ENCODE measurements at places on chromosomes 16 and 17.
A peak's percentile ranks its signal among the peaks of the same experiment; 100 is the strongest.

GRCh38 chr16:1800701-1801100, 7.2 kb upstream of the IGFALS start:
- DNase-seq = no peak

- DNase-seq = no peak
Measured at GRCh38 chr16:11819798-11820197, 22.7 kb upstream of the ZC3H7A start.

GRCh38 chr17:83136156-83136555, 56.7 kb downstream of the METRNL start:
- DNase-seq = peak; percentile 57

DNA sequence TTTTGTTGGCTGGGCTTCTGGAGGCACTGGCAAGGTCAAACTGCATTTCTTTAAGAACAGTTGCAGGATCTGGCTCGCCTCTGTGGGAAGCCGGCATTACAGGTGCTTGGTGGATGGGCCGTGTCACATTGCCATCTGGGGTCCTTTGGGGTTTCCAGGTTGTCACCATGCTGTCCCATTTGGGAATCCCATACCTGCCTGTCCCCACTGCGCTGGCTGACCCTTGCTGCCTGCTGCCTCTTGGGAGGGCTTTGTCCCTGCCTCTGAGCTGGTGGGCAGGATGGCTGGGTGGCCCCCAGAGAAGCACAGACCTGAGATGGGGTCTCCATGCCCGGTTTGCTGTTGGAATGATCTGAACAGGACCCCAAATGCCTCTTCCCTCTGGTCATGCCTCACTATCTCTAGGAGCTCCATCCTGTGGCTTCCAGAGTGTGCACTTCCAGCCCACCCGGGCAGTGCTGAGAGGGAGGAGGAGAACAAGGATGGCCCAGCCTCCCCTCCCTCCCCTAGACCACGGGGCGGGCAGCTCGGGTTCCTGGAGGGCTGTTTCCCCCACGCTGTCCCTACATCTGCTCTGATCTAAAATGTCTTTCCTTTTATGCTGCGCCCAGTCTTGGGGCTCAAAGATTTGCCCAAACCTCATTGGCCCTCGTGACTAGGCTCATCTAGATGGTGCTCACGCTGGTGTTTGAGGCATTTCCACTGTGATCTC, 28.0 kb downstream of the OR1D5 start:
- DNase-seq = no peak

DNA sequence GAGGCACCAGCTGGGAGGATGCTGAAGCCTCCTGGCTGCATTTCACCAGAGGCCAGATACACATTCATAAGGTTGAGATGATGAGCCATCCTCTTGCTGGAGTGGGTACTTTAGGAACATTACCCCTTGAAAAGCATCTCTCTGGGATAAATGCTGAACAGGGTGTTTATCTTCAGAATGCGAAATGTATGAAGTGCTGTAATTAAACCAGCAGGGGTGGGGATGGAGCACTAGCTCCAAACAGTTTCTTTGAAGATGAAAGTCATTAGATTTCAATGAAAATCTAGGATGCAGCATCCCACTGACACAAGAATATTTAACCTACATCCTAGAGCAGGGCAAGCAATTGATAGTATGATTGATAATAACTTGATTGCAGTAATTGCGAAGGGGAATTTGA, 158.1 kb downstream of the CYLD start:
- no peak for DNase-seq

- no peak for DNase-seq
Measured at GRCh38 chr17:9541718-9542117, 33.9 kb downstream of the STX8 start.

DNA sequence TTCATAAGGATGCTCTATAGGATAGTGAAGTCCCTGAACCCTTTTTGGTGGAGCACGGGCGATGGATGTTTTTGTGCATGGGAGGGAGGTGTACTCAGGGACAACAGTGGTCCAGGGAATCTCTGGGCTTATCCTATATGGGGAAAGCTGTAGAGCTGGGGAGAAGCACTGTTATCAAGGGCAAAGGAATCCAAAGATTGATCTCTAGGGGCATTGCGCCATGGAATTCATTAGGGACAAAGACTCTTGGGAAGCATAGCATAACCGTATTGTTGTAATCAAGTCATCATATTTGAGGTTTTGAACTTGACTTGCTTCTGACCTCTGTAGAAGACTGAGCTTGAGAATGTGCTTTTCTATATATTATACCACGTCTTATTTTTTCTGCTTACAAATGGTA, 172.9 kb upstream of the ZFHX3 start:
- DNase-seq = no peak

GRCh38 chr17:43393944-43394482, 4.8 kb upstream of the ARL4D start:
- peak; percentile 94 for DNase-seq

- no peak for DNase-seq
Measured at GRCh38 chr17:41519501-41520224, 973 bp upstream of the KRT15 start.

DNA sequence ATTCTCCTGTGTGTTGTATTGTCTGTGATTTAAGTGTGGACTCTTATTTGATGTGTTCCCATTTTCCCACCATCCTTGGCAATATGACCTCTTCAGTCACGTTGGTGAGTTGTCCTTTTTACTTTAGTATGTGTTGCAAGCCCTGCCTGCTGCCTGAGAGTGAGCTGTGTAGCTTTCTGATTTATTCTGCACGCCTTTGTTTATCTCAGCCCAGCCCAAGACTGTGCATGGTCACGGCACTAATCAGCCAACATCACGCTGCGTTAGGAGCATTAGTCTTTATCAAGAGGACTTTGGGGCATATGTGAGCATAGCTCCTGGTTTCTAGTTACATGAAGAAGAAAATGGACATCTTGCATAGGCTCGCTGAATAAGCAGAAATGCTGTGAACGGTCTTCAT, 6.0 kb downstream of the TOM1L1 start:
- DNase-seq = no peak

DNA sequence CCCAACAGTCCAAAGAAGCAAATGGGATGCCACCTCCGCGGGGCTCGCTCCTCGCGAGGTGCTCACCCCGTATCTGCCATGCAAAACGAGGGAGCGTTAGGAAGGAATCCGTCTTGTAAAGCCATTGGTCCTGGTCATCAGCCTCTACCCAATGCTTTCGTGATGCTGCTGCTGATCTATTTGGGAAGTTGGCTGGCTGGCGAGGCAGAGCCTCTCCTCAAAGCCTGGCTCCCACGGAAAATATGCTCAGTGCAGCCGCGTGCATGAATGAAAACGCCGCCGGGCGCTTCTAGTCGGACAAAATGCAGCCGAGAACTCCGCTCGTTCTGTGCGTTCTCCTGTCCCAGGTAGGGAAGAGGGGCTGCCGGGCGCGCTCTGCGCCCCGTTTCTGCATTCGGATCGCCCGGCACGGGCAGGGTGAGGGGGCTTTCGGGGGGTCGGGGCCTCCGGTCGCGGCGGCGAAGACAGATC, at the start of gene CDH13:
CDH13 (plus strand) TSS at position 179 of the 471 bp plus-strand sequence.
- DNase-seq = no peak

DNA sequence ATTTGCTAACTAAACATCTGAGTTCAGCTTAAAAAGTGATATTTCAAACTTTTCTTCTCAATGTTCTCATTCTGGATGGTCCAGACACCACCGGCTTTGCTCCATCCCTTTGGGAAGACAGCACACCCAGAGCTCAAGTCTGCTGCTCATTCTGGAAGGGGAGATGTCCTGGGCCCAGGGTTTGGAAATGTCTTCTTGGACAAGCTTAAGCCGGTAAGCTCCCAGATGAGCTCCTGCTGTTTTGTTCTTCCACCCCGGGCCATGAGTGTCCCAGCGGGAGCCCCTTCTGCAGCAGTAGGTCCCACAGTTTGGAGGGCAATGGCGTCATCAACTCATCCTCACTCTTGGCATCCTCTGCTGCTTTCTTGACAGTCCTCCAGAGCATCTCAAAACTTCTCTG, 105.2 kb downstream of the TMEM100 start:
- DNase-seq = no peak

DNA sequence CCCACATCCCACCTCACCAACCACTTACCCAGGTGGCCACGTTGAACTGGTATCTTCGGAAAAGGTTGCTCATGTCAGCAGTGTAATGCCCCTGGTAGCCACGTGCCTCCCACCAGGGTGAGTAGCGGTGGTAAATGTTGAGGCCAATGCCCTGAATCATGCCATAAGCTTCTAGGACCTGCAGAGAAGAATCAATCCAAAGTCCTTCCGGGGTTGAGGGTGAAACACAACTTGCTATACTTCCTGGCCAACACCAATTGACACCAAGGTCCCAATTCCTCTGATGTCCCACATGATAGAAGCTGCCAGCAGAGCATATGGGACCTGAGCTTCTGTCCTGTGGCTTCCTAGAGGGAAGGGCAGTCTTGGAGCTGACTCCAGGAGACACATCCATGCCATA, 11.3 kb upstream of the CNOT1 start:
- DNase-seq = no peak

GRCh38 chr17:45925311-45925710, 31.0 kb downstream of the MAPT start:
- DNase-seq = no peak

GRCh38 chr17:67168496-67168895, 76.5 kb downstream of the HELZ start:
- no peak for DNase-seq

DNA sequence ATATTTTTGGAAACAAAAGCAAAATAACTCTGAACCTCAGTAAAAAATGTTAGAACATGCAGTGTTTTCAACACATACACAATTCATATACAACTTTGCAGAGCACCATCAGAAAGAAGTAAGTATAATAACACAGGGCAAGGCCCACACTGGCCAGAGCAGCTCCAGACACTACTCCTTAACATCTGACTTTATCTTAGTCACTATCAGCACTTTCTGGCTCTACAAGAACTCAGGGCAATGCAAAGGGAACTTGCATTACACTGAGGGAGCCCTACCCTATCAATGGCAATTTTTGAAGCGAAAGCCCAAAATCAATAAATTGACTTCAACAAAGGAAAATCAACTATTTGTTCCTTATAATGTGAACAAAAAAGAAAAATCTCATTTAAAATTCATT, 16.5 kb downstream of the RNF157 start:
- DNase-seq = no peak

GRCh38 chr17:39916918-39917317, 1.5 kb downstream of the GSDMB start:
- no peak for DNase-seq

GRCh38 chr17:48792033-48792798, 24.8 kb downstream of the TTLL6 start:
- DNase-seq = no peak
